ENCODE measurements at places on chromosomes 2 and 18. TPM values are rescaled to one million over a fixed set of nuclear protein-coding genes. Genes with fewer than 3 reads are reported as not detected.

GRCh38 chr2:98372579-98372978 is 26.3 kb downstream of the CNGA3 start:
- H3K36me3 ChIP-seq: no peaks in the 10 kb centered on the region
- DNase-seq: no peak
- H3K27ac ChIP-seq: no peak overlapping the region

DNA sequence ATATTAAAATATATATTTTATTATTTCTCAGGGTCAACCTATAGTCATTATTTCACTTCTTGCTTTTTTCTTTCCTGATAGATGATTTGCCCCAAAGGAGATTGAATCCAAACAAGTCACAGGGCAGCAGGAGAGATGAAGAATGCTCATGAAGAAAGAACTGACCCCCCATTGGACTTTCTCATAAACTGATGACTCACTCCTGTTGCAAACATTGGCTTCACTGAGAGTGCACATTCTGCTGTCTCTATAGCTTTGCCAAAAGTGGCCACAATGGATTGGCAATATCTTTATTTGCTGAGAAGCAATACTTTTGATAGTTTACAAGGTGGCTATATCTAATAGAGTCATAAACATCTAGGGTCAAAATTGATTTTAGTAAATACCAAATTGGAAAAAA is 55.9 kb upstream of the ZNF385B start:
- no peaks in the 10 kb centered on the region for H3K27me3 ChIP-seq
- H3K27ac ChIP-seq: no peak overlapping the region
- no peaks in the 10 kb centered on the region for H3K4me1 ChIP-seq
- no peak for DNase-seq

- no peaks in the 10 kb centered on the region for H3K4me1 ChIP-seq
- DNase-seq: no peak
- H3K27ac ChIP-seq: no peak overlapping the region
- no peak overlapping the region for H3K4me3 ChIP-seq
- H3K36me3 ChIP-seq: no peaks in the 10 kb centered on the region
Observed at GRCh38 chr2:191979221-191979730, 132.4 kb upstream of the CAVIN2 start.

DNA sequence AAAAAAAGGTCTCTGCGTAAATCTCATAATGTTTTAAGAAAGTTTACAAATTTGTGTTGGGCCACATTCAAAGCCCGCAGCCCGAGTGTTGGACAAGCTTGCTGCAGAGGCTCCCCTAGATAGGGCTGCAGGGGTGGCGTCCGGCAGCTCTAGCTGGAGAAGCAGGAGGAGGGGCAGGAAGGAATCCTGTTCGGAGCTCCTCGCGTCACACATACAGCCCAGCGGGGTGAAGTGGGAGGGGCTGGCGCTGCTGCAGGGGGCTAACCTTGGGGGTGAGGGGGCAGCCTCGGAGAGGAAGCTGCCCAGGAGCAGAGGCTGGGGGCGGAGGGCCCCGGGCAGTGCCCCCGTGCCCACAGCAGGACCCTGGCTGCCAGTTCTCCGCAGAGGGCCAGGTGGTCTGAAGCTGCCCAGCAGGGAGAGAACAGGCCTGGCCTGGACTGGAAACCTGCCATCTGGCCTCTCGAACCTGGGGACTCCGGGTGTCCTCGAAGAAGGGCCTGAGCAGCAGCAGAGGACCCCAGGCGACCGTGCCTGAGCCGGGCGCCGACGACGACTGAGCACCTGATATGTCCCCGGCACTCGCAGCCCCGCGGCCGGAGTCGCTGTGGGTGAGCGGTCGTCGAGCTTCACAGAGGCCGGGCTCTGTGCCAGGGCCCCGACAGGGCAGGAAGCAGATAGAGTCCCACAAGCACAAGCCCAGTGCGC is 2.6 kb upstream of the GPR35 start:
- H3K4me1 ChIP-seq: no peaks in the 10 kb centered on the region
- H3K36me3 ChIP-seq: no peaks in the 10 kb centered on the region
- H3K4me3 ChIP-seq: no peak overlapping the region
- no peak overlapping the region for H3K27ac ChIP-seq
- DNase-seq: peak; percentile 63
- H3K27me3 ChIP-seq: no peaks in the 10 kb centered on the region

GRCh38 chr18:56200381-56200911 is 437.9 kb downstream of the TXNL1 start:
- no peak for DNase-seq
- no peaks in the 10 kb centered on the region for H3K27me3 ChIP-seq
- H3K27ac ChIP-seq: no peak overlapping the region
- no peaks in the 10 kb centered on the region for H3K36me3 ChIP-seq

DNA sequence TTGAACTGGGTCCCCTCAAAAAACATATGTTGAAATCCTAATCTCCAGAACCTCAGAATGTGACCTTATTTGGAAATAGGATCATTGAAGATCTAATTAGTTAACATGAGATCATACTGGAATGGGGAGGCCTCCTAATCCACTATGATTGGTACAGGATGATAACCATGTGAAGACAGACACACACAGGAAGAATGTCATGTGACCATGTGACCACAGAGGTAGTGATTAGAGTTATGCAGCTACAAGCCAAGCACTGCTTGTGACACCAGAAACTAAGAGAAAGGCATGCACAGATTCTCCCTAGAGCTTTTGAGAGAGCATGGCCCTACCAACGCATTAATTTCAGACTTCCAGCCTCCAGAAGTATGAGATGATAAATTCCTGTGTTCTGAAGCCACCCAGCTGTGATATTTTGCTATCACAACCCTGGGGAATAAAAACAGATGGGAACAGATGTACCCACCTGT is 47.0 kb upstream of the TGIF1 start:
- no peaks in the 10 kb centered on the region for H3K27me3 ChIP-seq
- no peak overlapping the region for H3K27ac ChIP-seq
- no peaks in the 10 kb centered on the region for H3K4me1 ChIP-seq
- H3K4me3 ChIP-seq: no peak overlapping the region

DNA sequence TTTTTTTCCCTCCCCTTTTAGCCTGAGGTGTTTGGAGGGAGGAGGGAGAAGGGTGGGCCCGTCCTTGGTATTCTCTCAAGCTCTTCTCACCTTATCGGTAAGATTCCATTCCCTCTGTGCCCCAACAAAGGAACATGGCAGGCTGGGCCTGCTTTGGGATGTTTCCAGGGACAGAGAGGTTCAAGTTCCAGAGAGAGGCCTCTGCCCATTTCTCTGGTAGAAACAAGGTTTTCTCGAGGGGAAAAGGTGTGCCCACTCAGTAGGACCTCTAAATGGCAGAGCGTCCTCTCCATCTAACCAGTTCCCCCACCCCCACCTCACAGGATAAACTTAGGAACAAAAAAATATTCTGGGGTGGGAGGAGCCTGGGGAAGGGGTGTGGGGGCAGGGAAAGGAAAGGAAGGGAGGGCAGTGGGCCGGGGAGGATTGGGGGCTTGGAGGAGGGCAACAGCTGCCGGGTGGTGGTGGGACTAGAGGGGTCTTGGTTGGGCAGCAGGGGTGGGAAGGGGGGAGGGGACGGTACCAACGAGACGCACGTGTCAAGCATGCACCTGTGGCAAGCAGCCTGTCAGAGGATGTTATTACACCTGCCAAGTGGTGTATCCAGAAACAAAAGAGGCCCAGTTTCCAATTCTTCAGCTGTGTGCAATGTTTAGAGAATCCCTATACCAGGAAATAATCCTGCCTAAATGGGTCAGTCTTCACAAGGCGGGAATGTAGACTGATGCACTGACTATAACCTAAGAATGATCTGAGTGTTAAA is 2.1 kb downstream of the PCBP1 start:
- no peaks in the 10 kb centered on the region for H3K36me3 ChIP-seq
- H3K4me3 ChIP-seq: peak overlapping the region; percentile 74
- peak overlapping the region; percentile 100 for H3K27ac ChIP-seq

GRCh38 chr2:98806236-98806697 is 75.3 kb upstream of the MGAT4A start:
- no peak overlapping the region for H3K4me3 ChIP-seq
- peak overlapping the region; percentile 63 for H3K27ac ChIP-seq
- H3K36me3 ChIP-seq: no peaks in the 10 kb centered on the region

GRCh38 chr2:126657148-126657635 is 1.2 kb downstream of the GYPC start:
- peak overlapping the region; percentile 88 for H3K4me3 ChIP-seq
- peak overlapping the region; percentile 99 for H3K27ac ChIP-seq

DNA sequence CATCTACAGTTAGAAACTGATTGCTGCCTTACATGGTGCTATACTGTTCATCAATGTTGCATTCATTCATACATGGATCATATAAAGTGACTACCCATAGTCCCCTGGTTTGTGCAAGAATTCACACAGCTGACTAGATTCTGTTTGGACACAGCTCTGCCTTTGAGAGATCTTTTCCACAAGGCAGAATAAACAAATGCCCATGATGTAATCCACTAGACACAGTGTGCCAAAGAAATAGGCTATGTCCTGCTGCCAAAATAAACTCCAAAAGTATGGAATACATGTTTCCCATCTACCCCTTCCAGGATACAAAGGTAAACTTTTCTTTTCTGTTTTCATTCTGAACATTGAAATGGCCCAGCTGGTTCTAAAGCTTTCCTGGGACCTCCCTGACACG is 269.4 kb upstream of the CHAC2 start:
- H3K4me3 ChIP-seq: no peak overlapping the region
- peak overlapping the region; percentile 68 for H3K27ac ChIP-seq
- peaks cover 34% of the 10 kb centered on the region for H3K4me1 ChIP-seq
- H3K27me3 ChIP-seq: no peaks in the 10 kb centered on the region
- H3K36me3 ChIP-seq: no peaks in the 10 kb centered on the region

DNA sequence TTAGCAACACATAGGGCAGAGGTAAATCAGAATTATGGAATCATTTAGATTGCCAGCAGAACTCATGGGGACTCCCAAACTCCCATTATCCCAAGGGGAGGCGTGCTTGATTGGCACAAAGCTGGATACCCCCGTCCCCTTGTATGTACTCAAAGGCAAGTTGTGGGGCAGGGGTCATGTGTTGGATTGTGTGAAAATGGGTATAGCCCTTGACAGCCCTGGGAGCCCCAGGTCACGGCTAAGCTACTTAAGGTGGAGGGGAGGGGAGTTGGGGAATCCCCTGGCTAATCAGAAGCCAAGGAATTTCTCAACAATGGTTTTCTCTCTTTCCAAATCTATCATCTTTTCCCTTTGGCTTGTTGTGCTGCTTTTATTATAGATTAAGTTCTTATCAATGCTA is 32.7 kb downstream of the CLIP4 start:
- no peak for DNase-seq
- peaks cover 15% of the 10 kb centered on the region for H3K36me3 ChIP-seq
- H3K27ac ChIP-seq: no peak overlapping the region

GRCh38 chr18:10454681-10455557 is 484 bp downstream of the APCDD1 start:
- no peaks in the 10 kb centered on the region for H3K36me3 ChIP-seq
- peaks cover 21% of the 10 kb centered on the region for H3K4me1 ChIP-seq
- DNase-seq: no peak
- peak overlapping the region; percentile 84 for H3K27ac ChIP-seq
- H3K27me3 ChIP-seq: peaks cover 57% of the 10 kb centered on the region

DNA sequence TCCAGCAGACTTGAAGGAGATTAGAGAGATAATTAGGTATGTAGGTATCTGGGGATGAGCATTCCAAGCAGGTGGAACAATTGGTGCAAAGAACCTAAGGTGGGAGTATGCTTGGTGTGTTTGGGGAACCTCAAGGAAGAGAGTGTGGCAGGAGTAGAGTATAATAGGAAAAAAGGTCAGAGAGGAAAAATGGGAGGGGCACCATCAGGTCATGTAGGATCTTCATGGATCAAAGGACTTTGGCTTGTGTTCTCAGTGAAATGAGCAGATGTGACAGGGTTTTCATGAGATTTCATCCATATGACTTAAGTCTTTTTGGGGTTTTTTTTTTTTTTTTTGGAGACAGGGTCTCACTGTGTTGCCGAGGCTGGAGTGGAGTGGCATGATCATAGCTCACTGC is 47.3 kb downstream of the RBBP8 start:
- no peak for DNase-seq
- H3K27ac ChIP-seq: no peak overlapping the region

DNA sequence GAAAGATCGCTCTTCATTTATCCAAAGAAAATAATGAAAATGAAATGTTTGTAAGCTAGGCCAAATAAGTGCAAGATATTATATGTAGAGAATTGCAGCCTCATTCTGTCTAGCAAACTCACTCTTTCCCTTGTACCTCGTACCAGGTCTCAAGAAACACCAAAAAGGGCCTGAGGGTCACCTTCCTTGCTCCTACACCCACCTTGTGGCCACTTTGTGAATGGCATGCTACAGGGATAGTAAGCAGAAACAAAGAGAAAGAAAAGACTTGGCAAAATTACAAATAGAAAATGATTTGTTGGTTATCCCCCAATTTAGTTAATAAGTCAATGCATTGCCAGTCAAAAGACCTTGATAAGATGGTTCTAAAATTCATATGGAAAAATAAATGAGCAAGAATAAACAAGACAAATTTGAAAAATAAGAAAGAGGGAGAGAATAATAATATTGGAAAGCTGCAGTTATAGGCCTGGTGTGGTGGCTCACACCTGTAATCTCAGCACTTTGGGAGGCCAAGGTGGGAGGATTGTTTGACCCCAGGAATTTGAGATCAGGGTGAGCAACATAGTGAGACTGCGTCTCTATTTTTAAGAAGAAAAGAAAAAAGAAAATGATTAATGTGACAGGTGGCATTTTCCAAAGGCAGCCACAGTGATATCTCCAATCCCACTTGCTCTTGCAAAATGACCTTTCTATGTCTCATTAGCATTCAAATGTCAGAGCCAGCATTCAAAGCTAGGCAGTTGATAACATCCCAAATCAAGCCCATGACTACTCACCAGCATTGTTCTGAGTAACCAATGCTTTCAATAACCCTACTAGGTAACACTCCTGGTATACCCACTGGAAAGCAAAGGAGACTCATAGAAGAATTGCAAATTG is 38.8 kb upstream of the BMP10 start:
- H3K27me3 ChIP-seq: no peaks in the 10 kb centered on the region
- H3K27ac ChIP-seq: no peak overlapping the region
- H3K4me1 ChIP-seq: no peaks in the 10 kb centered on the region
- H3K36me3 ChIP-seq: no peaks in the 10 kb centered on the region
- peak; percentile 81 for DNase-seq

GRCh38 chr2:16644221-16644925 is 21.3 kb downstream of the CYRIA start:
- no peak for DNase-seq
- H3K4me1 ChIP-seq: no peaks in the 10 kb centered on the region
- no peak overlapping the region for H3K27ac ChIP-seq
- H3K36me3 ChIP-seq: no peaks in the 10 kb centered on the region
- no peaks in the 10 kb centered on the region for H3K27me3 ChIP-seq

- no peak for DNase-seq
- H3K27ac ChIP-seq: no peak overlapping the region
- no peaks in the 10 kb centered on the region for H3K36me3 ChIP-seq
- H3K4me1 ChIP-seq: no peaks in the 10 kb centered on the region
Observed at GRCh38 chr2:147170932-147171331, 673.9 kb upstream of the ACVR2A start.

Gene SLC40A1
- 52.1 TPM for total RNA-seq

Gene PSMA8
- not detected for total RNA-seq

Gene GLS
- 90.6 TPM for total RNA-seq

Gene ALLC
- not detected for total RNA-seq

Gene INPP5D
- total RNA-seq: 20.8 TPM

Gene SRD5A2
- total RNA-seq: not detected

Gene WDR7
- 28.5 TPM for total RNA-seq

All from sigmoid colon (tissue), 7 donors.